ENCODE measurements at places on chromosomes 2 and 18.

GRCh38 chr2:16442971-16443370 is 222.7 kb downstream of the CYRIA start:
- no peak for DNase-seq

DNA sequence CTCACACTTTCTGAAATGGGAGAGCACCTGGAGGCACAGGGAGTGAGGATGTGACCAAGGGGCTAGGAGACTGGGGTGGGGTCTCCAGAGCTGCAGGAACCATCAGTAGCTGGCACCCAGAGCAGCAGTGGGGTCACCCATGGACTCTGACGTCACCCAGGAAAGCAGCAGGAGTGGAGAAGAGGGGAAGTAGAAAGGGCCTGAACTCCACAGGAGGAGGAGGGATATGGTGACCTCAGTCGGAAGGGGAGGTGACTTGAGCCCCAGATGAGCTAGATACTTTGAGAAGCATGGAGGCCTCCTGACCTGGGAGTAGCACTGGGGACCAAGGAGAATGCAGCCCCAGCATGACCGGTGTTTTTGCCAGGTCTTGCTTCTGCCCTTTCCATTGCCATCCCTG is 8.8 kb downstream of the NMUR1 start:
- DNase-seq = no peak

DNA sequence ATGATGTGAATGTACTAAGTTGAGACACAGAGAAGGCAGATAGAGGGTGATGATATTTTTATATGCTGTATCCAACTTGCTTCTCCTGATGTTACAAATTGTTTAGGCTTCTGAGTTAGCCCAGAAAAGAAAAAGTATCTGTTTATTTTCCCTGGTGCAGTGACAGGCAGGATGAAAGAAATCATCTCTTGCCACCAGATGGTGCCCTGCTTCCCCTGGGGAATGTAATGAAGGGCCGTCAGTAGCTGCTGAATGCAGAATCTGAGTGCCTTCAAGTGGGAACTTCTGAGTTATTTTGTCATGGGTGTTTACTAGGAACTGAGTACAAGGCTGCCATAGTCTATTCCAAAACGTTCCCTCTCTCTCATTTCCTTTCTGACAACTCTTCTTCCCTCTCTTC is 525.6 kb downstream of the MBD2 start:
- DNase-seq = no peak

DNA sequence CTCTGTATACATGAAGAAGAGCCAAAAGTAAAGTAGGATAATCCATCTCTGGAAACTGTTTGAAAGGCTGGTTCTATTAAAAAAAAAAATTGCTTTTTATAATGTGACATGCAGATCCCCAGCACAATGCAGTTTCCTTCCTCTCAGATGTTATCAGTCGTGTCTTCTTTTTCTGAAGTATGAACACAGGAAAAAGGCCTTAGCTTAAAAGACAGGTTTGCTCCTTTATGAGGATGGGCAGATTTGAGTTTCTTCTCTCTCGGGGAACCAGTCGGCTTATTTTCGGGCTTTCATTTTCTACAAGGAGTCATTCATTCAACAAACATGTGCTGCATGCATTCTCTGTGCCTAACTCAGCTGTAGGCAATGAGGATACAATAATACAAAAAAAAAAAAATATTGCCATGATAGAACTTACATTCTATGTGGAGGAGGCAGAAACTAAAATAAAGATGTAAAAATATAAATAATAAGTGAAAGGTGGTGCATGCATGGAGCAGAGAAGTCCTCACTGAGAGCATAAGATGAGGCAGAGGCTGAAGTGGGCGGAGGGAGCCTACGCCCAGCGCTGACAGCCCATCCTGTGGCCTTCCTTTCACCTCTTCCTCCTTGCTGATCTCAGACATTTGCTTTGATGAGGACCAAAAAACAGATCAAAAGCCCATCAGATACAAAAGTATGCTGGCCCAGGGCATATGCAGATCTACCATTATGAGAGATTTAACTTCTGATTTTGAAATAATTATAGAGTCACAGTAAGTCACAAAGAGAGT is at the start of gene CD226:
Gene CD226, minus strand, starts transcription at position 513 of the 773 bp plus-strand sequence. Its CDS starts 467 bp downstream, at position 46.
- DNase-seq = no peak

GRCh38 chr18:12287684-12288402 is 20.2 kb upstream of the TUBB6 start:
- peak; percentile 94 for DNase-seq

- DNase-seq = no peak
Measured at GRCh38 chr2:7997279-7997678, 684.6 kb upstream of the ID2 start.

DNA sequence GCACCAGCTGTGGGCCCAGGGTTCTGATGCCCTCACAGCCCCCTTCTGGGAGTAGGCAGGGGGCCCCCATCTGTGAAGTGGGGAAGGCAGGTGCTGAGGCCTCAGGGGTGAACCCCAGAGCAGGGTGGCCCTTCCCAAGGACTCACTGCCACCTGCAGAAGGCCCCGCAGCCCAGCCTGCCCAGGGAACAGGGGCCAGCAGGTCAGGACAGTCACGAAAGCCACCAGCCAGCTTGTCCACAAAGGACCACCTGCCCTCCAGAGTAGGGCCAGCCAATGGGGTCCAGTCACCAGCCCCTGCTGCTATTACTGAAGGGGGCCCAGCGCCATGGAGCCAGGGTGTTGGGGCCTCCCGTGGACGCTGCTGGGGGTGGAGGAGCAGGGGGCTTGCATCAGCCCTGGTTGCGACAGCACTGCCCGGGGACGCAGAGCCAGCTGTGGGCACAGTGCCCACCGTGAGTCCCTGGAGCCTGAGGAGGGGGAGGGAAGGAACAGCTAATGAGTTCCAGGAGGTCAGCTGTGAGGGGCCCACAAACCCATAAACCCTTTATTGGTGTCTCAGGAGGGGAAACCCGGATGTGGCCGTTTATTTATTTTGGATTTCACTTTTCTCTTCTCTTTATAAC is 11.5 kb upstream of the SNED1 start:
- peak; percentile 57 for DNase-seq

- DNase-seq = no peak
Measured at GRCh38 chr2:216516730-216517350, 18.2 kb downstream of the RPL37A start.

GRCh38 chr18:53795610-53796009 is 428.9 kb downstream of the MBD2 start:
- DNase-seq = no peak

DNA sequence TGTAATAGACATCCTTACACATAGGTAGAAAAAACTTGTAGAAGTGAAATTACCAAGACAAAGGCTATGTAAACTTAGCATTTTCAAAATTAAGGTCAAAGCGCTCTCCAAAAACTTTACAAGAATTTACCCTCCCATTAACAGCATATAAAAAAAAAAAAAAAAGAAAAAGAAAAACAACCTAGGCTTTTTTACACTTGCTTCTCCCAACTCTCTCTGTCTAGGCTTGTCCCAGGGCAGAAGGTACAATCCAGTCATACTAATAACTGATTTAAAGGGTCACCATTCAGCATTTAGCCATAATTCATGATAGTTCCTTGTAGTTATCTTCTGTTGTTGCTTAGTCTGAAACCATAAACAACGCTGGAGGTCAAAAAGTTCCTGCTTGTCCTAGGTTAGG is 130.5 kb downstream of the BCL2 start:
- no peak for DNase-seq

DNA sequence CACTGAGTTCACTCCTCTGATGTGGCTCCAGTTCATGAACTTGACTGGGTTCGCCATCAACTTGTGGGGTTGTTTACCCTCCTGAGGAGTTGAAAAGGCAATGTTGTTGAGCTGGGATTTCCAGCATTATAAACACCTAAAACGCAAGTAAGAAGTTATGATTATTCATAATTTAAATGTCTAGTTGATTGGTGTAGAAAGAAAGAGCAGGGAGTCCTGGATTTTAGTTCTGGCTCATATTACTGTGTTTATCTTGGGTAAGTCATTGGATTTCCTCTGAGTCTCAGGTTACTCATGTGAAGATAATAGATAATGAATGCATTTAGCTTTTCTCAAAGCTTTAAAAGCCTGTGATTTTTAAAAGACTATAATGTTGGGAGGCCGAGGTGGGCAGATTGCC is 438.0 kb upstream of the CDH20 start:
- no peak for DNase-seq

GRCh38 chr18:8951491-8951890 is 151.0 kb upstream of the NDUFV2 start:
- no peak for DNase-seq

DNA sequence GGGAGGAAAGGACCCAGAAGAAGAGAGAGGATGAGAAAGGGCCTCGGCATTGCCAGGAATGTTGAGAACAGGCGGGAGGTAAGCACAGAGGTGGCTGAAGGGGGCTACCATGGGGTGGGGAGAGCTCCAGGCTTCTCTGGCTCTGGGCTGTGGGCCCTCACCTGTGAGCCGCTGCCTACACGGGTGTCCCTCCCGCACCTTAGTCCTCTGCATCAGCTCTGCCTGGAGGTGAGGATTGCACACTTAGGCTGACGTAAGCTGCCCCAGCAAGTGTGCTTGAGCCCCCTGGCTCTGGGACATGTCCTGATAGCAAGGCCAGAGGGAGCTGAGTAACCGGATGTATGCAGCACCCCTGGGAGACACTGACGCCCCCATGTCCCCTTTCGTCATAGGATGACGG is 33.9 kb downstream of the TMEM18 start:
- DNase-seq = no peak

DNA sequence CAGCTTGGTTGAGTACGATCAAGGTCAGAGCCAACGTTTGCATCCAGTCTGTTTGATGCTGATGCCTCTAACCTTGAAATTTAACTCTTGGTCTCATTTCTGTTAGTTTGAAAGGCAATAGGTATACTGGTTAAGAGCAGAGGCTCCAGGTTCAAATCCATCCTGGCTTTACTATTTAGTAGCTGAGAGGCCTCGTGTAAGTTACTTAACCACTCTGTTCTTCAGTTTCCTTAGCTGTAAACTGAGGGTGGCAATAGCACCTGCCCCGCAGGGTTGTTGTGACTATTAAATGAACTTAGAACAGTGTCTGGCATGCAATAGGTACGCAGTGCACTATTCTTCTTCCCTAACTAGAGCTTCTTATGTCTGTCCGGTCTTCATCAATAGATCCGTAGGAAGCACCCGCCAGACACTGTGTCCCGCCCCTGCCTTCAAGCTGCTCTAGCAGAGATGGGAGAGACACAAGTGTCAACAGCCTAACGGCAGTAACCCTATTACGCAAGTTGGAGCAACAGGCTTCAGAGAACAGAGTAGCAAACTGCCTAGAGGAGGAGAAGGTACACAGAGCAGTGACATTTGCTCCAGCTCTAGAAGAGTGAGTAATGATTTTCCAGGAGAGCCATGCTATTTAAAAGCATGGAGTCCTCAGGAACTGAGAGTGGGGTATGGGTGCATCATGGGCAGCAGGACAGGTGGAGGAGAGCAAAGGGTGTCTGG is 62.7 kb upstream of the ST3GAL5 start:
- no peak for DNase-seq

GRCh38 chr2:26018184-26019055 is 15.5 kb upstream of the RAB10 start:
- DNase-seq = peak; percentile 86

DNA sequence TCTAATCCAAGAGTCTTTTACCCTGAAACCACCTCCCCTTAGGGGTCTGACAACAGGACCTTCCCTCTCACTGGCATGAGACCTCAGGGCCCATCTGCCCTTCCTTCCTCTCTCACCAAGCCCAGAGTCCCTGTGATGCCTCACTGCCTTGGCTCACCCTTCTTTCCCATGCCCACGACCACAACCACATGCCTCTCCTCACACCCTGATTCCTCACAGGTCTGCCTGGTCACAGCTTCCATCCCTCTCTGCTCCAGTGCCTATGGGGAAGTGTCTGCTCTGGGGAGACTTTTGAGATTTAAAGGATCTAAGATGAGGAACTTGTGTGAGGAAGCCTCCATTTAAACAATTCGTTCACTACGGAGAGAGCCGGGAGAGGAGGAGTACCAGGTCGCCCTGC is 98.9 kb upstream of the SH3BP4 start:
- DNase-seq = no peak

GRCh38 chr2:65429786-65430602 is 2.4 kb downstream of the SPRED2 start:
- no peak for DNase-seq

- DNase-seq = no peak
Measured at GRCh38 chr18:43158381-43158780, 42.9 kb upstream of the RIT2 start.

DNA sequence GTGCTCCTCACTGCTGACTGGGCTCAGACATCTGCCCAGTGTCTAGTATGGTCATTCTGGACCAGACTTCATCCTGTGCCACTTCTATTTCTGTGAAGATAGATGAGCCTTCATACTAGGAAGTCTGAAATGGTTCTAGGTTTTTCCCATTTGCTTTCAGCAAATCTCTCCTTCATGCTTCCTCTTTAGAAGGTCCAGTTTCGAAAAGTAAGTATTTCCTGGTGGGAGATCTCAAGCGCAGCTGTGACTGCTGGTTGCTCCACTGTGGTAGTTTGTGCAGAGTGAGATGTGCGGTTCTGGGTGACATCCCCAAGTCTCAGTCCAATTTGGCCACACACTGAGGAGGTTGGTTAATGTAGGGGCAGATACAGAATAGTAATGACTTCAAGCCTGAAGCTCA is 14.4 kb downstream of the IL36B start:
- DNase-seq = no peak

- DNase-seq = no peak
Measured at GRCh38 chr18:4096486-4096885, 358.6 kb downstream of the DLGAP1 start.

DNA sequence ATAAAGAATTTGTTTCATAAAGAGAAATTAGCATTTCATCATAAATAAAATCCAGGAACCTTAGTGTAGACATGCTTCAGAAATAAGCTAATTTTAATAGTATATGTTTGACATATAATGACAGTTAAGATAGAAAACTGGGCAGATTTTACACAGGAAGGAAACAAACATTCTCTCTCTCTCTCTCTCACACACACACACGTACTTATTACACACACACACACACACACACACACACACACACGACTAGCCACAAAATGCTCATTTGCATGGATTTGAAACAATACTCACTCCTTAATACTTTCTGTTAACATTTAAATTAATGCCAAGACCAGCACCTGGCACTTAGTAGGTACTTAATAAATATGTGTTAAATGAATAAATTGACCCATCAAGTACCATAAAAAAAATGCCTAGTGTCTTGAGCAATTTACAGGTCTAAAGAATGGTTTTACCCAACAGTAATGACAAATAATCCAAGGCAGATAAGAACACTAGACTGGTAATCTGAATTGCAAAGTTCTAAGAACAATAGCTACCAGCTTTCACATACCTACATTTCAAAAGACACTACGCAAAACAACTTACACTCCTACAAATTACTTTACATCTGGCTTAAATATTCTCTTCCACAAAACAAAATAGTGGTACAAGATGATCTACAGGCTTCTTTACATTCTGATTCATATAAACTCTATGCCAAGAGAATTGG is 2.9 kb upstream of the GALNT3 start:
- DNase-seq = no peak

DNA sequence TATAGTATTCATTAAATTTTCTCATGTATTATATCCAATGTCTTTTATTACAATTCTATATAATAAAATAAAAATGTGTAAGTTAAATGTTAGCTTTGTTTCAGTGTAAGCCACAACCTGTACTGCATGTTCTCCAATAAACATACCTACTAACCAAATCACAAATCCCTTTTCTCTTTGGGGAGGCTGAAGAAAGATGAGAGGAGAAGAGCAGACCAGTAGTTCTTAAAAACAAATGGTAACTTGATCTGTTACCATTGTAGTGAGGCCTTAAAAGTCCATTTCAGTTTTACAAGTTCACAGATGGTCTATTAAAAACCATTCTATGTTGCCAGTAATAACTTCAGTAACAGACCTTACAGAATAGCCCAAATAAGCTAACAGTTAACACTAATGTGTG is 100.5 kb downstream of the SOS1 start:
- no peak for DNase-seq

GRCh38 chr2:5594249-5594695 is 97.9 kb upstream of the SOX11 start:
- DNase-seq = no peak

- DNase-seq = no peak
Measured at GRCh38 chr2:234191819-234192407, 141.4 kb downstream of the SPP2 start.
